Stimulated activated CD4-positive, alpha-beta T cell treated with anti-CD3 and anti-CD28 coated beads, Interleukin-1b, Interleukin-23, amount 100 ng/mL, for 4 hours (primary cell): ENCODE measurements at places on chromosomes 3 and 15.

- DNase-seq = no peak
Measured at GRCh38 chr3:34703053-34703452, 904.6 kb downstream of the PDCD6IP start.

DNA sequence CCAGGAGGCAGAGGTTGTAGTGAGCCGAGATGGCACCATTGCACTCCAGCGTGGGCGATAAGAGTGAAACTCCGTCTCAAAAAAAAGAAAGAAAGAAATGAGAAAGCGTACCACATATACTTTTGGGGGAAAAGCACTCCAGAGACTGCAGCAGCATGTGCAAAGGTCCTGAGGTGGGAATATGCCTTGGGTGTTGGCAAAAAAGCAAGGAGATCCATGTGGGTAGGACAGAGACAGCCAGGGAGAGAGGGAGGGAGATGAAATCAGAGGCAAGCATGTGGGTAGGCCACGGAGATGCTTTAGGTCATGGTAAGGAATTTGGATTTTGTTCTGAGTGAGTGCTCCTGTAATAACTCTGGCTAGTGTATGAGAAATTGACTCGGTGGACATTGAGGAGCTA, 3.7 kb upstream of the SH3BP5 start:
- DNase-seq = no peak

GRCh38 chr3:55554634-55555425, 67.7 kb upstream of the WNT5A start:
- DNase-seq = no peak

GRCh38 chr3:1200371-1200770, 107.5 kb downstream of the CNTN6 start:
- DNase-seq = no peak

DNA sequence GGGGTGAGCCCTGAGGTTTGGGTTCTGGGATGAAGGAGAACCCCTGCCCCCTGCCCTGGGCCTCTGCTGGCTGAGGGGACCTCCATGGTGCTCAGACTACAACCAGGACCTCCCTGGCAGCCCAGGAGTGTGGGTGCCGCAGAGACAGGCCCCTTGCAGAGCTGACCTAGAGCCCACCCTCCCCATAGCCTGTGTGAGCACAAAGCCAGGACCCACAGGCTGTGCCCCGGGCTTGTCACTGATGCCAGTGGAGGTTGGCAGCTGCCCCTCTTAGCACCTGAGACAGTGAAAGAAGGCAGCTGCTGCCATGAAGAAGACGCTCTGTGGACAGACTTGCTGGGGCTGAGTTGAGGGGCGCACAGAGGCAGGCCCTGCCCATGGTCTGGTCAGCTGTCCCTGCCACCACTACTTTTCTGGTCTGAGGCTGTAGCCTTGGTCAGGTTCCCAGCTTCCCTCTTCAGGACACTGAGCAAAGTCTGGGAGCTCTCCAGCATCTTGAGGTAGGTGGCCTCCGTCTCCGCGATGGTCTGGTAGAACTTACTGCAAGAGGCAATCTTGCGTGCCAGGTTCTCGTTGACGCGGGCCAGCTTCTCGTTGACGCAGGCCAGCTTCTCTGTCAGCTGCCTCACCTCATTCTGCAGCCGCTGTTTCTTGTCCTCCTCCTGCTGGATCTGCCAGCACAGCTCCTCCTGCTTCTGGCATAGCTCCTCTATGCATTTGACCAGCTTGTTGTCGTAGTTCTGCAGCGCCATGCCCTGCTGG, 23.0 kb downstream of the USP4 start:
- DNase-seq = no peak

GRCh38 chr15:98610991-98611390, 37.3 kb upstream of the IGF1R start:
- no peak for DNase-seq

- DNase-seq = no peak
Measured at GRCh38 chr3:64600246-64600950, 87.4 kb downstream of the ADAMTS9 start.

DNA sequence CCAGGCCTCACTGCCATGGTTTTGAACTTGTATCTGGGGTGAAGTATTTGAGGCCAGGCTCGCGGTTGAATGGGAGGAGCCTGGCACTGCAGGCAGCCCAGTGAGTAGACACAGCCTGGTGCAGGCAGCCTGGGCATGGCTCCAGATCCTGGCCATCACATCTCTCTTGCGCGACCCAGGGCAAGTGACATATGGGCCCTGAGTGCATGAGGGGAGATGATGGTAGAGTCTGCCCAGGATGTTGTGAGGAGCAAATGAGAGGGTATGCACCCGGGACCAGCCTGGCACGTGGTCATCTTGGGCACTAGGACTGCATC, 103.5 kb downstream of the TBC1D2B start:
- DNase-seq = no peak

- no peak for DNase-seq
Measured at GRCh38 chr15:38042707-38043445, 108.4 kb downstream of the TMCO5A start.

DNA sequence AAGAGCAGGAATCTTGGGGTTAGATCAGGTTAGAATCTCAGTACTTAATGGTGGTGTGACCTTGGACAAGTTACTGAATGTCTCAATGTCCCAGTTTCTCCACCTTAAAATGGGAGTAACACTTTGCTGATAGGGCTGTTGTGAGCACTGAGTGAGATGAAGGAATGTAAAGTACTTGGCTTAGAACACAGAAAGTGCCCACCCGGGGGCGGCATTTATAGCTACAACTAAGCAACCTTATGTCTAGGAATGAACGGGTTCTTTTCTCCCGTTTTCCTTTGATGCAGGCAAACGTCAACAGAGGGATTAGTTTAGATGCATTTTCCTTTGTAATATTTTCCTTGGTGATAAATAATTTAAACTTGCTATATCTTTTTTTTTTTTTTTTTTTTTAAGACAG, 176.6 kb downstream of the USP13 start:
- DNase-seq = no peak

DNA sequence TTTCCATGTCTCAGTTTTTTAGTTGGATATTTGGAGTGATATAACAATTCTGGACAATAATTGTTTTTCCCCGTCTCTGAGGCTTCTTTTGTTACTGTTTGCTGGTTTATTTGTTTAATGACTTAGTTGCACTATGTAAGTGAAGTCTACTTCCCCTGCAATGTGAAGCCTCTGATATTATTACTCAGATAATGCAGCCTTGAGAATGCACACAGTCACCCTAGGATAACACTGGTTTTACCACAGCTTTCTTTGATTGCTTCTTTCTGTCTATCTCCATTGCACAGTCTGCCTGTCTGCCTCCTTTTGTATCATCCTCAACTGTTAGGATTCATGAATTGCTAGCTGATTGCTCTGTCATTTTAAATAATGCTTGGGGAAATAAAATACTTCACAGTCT, 208.7 kb upstream of the ROBO1 start:
- DNase-seq = no peak

- DNase-seq = no peak
Measured at GRCh38 chr3:49351521-49352011, 6.6 kb downstream of the GPX1 start.

- DNase-seq = no peak
Measured at GRCh38 chr3:191702121-191702520, 241.2 kb downstream of the PYDC2 start.

DNA sequence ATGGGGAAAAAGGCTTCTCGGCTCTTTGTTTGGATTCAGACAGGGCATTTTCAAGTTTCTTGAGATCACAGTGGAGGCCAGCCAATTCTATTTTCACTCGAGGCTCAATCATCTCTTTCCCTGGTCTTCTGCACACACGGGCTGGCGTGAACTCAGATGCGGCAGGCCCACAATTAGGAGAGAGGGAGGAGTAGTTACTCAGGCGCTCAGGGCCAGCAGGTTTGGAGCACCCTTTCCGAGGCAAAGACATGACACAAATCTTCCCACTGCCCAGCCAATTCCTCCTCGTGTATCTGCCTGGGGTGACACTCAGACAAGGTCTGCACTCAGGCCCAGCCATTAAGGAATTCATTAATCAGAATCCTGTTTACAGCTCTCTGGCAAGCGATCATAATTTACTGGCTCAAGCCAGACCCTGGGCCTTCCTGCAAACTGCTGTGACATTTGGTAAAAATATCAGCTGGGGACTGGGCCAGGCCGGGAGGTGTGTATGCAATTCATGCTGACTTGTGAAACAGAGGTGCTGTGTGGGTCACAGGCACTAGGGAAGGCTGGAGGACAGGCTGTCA, 68.1 kb upstream of the TLE3 start:
- no peak for DNase-seq

DNA sequence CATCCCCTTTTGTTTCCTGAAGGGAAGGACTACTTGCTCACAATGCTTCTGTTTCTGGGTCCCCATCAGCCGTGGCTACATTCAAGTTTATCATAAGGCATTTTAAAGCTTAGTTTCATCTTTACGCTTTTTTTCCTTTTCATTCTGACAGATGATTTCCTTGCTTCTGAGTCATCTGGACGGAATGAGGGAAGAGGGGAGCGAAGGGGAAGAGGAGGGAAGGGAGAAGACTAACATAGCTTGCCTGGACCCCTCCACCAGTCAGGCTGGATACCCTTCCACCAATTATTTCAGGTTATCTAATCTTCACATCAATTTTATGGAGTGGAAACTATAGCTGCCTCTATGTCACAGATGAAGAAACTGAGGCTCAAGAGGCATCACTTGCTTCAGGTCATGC, 27.6 kb downstream of the FAM3D start:
- no peak for DNase-seq

DNA sequence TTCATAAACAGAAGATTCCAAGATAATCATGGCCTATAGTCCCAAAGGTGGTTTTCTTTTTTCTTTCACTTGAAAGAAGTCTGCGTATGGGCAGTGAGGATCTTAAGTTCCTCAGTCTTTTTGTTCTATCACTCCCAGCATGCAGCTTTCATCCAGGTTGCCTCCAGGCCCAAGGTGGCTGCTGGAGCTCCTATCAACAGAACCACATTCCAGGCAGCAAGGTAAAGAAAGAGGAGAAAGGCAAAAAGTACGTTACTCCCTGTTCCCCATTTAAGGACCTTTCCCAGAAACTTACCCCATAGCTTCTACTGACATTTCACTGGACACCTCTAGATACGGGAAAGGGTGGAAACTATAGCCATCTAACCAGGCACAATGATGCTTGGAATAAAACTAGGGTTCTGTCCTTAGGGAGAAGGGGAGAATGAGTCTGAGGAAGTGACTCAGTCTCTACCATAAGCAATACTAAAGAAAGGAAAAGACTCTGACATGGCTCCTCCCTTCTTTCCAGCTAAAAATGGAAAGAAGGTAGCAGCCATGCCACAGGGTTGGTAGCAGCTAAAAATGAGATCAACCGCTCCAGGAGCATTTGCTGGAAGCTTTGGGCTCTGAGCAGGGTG, 313.9 kb upstream of the NR2E3 start:
- DNase-seq = no peak

- no peak for DNase-seq
Measured at GRCh38 chr15:69748131-69748530, 295.5 kb downstream of the RPLP1 start.

GRCh38 chr3:117566926-117567325, 857.3 kb downstream of the TUSC7 start:
- DNase-seq = no peak

DNA sequence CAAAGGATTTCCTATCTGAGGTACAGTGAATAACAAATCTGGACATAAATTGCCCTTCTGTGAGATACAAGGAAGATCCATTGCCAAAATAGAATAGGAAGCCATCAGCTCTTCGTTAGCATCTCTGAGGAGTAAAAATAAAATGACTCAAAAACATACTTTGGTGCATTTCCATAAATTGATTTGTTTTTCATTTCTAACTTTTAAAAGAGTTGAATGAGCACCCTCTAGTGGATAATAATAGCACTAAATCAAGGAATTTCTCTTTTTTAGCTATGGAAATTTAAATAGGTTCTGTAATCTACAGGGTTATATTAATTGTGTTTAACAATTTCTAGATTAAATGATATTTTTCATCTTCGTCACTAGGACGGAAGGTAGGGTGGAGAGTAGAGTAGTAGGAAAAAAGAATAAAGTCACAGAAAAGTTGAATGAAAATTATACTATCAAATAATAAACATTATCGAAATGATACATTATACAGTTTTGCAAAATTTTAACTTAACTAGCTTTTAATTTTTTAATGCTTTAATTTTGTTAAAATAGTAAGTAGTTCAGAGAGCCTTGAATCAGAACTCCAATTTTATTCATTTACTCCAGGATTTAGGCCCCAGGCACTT, 6.4 kb downstream of the NSUN3 start:
- DNase-seq = no peak

DNA sequence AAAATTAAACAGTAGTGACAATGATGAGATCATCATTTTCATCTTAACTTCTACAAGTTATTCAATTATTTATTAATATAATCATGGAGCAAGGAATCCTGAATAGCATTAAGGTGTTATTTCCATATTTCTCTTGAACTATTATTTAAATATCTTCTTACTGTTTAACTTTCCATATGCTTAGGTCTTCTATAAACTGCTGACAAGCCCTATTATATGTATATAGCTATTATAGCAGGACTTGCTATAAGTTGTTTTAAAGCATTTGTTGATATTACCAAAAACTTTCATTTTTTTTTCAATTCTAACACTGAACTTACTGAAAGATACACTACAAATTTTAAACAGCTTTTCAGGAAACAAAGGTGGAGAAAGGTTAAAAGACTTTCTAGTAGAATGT, 76.7 kb downstream of the PLD1 start:
- DNase-seq = no peak

GRCh38 chr15:40815042-40815698, 7.9 kb upstream of the DNAJC17 start:
- DNase-seq = no peak

DNA sequence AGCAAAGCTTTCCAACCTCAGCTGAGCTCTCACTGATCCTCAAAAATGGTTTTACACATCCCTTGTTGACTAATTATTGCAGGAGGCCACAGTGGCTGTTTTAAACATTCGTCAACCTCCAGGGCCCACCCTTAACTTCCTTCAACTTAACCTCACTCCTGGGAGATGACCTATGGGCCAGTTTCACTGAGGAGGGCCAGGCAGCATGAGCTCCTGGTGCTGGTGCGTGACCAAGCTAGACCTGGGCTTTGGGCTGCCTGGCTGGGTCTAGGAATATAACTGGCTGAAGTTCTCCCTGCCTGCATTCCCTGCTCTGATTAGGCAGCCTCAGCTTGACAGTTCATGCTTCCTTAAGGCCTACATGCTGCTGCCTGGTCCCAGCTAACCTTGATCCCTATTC, 273.7 kb upstream of the ATP11B start:
- no peak for DNase-seq

- no peak for DNase-seq
Measured at GRCh38 chr3:164806188-164806587, 272.1 kb downstream of the SI start.

DNA sequence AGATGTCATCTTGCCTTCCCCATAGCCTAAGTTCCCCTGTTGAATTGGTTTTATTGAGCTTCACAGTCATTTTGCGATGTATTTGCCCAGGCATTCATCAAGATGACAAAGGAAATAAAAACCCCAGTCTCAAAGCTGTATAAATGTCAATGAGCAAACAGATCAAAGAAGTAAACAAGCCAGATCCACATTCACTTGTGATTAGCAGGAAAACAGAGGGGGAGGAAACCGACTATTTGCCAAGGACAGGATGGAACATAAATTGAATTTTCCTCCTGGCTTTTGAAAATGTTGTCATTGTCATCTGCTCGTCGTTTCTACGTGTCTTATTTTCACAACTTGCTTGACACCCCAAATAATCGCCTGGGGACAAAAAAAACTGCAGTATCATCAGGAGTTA, 83.5 kb downstream of the SV2B start:
- DNase-seq = no peak

GRCh38 chr3:168384990-168385389, 289.3 kb upstream of the GOLIM4 start:
- no peak for DNase-seq

- DNase-seq = no peak
Measured at GRCh38 chr3:151873398-151873797, at the start of gene SUCNR1. SUCNR1 (plus strand) TSS chr3:151873643; CDS start chr3:151879893, 6,250 bp downstream.
